Breast epithelium (tissue), 4 donors: ENCODE measurements at places on chromosomes 5 and 9. TPM values are rescaled to one million over a fixed set of nuclear protein-coding genes. Genes with fewer than 3 reads are reported as not detected.
A peak's percentile ranks its signal among the peaks of the same experiment; 100 is the strongest.

Gene PSIP1
- total RNA-seq: 39.1 TPM

Gene IFNA2
- total RNA-seq: not detected

Gene N4BP3
- total RNA-seq: 0.32 TPM

Gene NR6A1
- total RNA-seq: 3.9 TPM

Gene DPYSL3
- total RNA-seq: 34.7 TPM

Gene TAF1L
- total RNA-seq: not detected

DNA sequence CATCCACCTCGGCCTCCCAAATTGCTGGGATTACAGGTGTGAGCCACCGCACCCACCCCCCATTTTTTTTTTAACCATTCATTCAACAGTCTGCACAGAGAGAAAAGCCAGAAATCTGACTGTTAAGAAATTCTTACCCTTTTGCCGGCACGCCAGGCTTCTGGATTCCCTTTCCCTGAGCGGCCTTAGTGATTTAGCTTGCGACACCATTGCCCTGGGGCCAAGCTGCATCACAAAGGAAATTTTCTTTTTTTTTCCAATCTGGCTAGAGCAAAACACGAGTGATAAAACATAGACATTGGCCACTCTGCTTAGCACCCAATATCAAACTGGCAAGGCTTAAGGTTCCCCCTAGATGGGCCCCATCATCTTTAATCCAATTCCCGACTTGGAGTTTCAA, 21.2 kb upstream of the ATOSB start:
- H3K4me1 ChIP-seq: no peaks in the 10 kb centered on the region
- DNase-seq: no peak
- no peaks in the 10 kb centered on the region for H3K36me3 ChIP-seq
- no peak overlapping the region for H3K4me3 ChIP-seq
- H3K27me3 ChIP-seq: no peaks in the 10 kb centered on the region
- no peak overlapping the region for H3K27ac ChIP-seq

- H3K4me1 ChIP-seq: no peaks in the 10 kb centered on the region
- H3K4me3 ChIP-seq: no peak overlapping the region
- no peak overlapping the region for H3K27ac ChIP-seq
- H3K27me3 ChIP-seq: no peaks in the 10 kb centered on the region
Observed at GRCh38 chr9:121939643-121940042, 153.5 kb downstream of the TTLL11 start.

GRCh38 chr5:97192580-97193354, 9.7 kb upstream of the RIOK2 start:
- H3K36me3 ChIP-seq: no peaks in the 10 kb centered on the region
- H3K4me1 ChIP-seq: no peaks in the 10 kb centered on the region
- H3K27me3 ChIP-seq: no peaks in the 10 kb centered on the region
- H3K27ac ChIP-seq: no peak overlapping the region
- no peak for DNase-seq
- no peak overlapping the region for H3K4me3 ChIP-seq

GRCh38 chr9:137423514-137424291, 510 bp downstream of the NOXA1 start:
- no peaks in the 10 kb centered on the region for H3K4me1 ChIP-seq
- DNase-seq: no peak
- H3K27ac ChIP-seq: peak overlapping the region; percentile 89
- peak overlapping the region; percentile 90 for H3K4me3 ChIP-seq
- no peaks in the 10 kb centered on the region for H3K36me3 ChIP-seq
- no peaks in the 10 kb centered on the region for H3K27me3 ChIP-seq

GRCh38 chr5:113507601-113508000, 5.9 kb upstream of the YTHDC2 start:
- no peaks in the 10 kb centered on the region for H3K36me3 ChIP-seq
- H3K4me1 ChIP-seq: no peaks in the 10 kb centered on the region
- no peak overlapping the region for H3K4me3 ChIP-seq
- no peak overlapping the region for H3K27ac ChIP-seq
- no peaks in the 10 kb centered on the region for H3K27me3 ChIP-seq

DNA sequence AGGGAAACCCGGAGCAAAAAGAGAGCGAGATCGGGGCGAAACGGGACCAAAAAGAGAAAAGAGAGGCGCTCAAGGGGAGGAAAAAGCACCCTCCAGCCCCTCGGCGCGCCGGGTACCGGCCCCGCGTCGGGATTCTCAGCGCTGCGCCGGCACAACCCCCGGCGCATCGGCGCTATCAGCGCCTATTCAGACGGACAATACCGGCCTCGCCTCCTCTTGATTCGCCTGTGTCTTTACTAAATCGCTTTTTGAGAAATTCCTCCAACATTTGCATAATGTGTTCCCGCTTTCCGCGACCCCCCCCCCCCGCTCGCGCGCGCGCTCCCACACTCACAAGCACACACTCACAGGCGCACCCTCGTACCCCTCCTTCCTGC, 578 bp downstream of the LHX6 start:
- H3K27ac ChIP-seq: no peak overlapping the region
- peak overlapping the region; percentile 71 for H3K4me3 ChIP-seq
- peaks cover 13% of the 10 kb centered on the region for H3K27me3 ChIP-seq
- no peak for DNase-seq
- no peaks in the 10 kb centered on the region for H3K36me3 ChIP-seq

DNA sequence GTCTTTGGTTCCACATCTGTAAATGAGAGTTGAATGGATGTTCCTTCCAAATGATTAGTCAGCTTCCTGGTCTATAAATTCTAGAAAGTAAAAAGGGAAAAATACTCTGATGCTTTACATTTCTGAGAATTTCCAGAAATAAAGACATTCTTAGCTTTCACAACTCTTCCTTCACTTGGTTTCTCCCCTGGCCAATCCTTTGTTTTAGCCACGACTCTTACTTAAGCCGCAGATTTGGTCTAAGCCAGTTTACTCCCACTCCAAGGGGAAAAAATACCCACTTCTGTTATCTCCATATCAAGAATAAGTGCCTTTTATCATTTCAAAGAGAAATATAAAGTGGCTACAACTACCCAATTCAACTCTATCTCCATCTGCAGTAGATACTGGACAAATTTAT, 29.7 kb downstream of the PWWP2A start:
- no peak overlapping the region for H3K27ac ChIP-seq
- H3K4me1 ChIP-seq: no peaks in the 10 kb centered on the region
- H3K27me3 ChIP-seq: no peaks in the 10 kb centered on the region

- H3K4me3 ChIP-seq: no peak overlapping the region
- H3K4me1 ChIP-seq: peaks cover 21% of the 10 kb centered on the region
- H3K36me3 ChIP-seq: no peaks in the 10 kb centered on the region
- peak overlapping the region; percentile 89 for H3K27ac ChIP-seq
- no peak for DNase-seq
Observed at GRCh38 chr5:149422366-149423048, 43.4 kb upstream of the IL17B start.

- no peak for DNase-seq
- H3K4me1 ChIP-seq: no peaks in the 10 kb centered on the region
- H3K27me3 ChIP-seq: no peaks in the 10 kb centered on the region
Observed at GRCh38 chr9:77543131-77543822, 104.8 kb downstream of the GNA14 start.

GRCh38 chr5:159504857-159505304, 174.6 kb upstream of the IL12B start:
- H3K4me1 ChIP-seq: no peaks in the 10 kb centered on the region
- H3K27ac ChIP-seq: peak overlapping the region; percentile 75
- no peaks in the 10 kb centered on the region for H3K27me3 ChIP-seq
- H3K36me3 ChIP-seq: no peaks in the 10 kb centered on the region
- no peak for DNase-seq

GRCh38 chr5:141349917-141350619, at the start of gene PCDHGB1:
PCDHGB1 (plus strand) TSS chr5:141350099; CDS start chr5:141350261, 162 bp downstream.
- no peaks in the 10 kb centered on the region for H3K4me1 ChIP-seq
- no peak within 1 kb of the TSS for H3K27ac ChIP-seq
- no peaks in the 10 kb centered on the region for H3K36me3 ChIP-seq
- no peak for DNase-seq
